GM23338 (cell line): ENCODE measurements at places on chromosomes 4 and X. TPM values are rescaled to one million over a fixed set of nuclear protein-coding genes. Genes with fewer than 3 reads are reported as not detected.

LAGE3 gene
- polyA plus RNA-seq = 76.5 and 84.5 TPM in 2 replicates

GRCh38 chr4:141573678-141574077, 62.7 kb upstream of the IL15 start:
- no peak for DNase-seq
- no peak overlapping the region for H3K27ac ChIP-seq
- no peaks in the 10 kb centered on the region for H3K27me3 ChIP-seq
- H3K4me1 ChIP-seq = no peaks in the 10 kb centered on the region
- no peak overlapping the region for H3K4me3 ChIP-seq

GRCh38 chrX:110327336-110327735, 9.5 kb upstream of the AMMECR1 start:
- H3K27ac ChIP-seq = no peak overlapping the region
- H3K36me3 ChIP-seq = no peaks in the 10 kb centered on the region
- no peak for DNase-seq
- peaks cover 2% of the 10 kb centered on the region; the same call in 1 of the 2 replicates for H3K4me1 ChIP-seq
- no peak overlapping the region for H3K4me3 ChIP-seq
- H3K27me3 ChIP-seq = no peaks in the 10 kb centered on the region

DNA sequence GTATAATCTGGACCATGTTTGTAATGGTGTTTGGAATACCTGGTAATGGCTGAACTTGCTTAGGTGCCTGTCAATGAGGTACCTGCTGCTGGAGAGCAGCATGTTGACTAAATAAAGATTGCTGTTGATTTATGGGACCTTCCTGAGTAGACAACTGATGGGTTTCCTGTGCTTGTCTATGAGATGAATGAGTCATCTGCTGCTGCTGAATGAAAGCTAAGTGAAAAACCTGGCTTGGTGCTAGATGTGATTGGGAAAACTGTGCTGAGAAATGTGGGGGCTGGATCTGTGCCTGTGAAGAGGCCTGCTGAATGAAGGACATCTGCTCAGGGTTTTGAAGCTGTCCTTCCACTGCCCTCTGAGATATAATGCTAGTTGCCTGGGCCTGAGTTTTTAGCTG, 69.6 kb downstream of the WNK3 start:
- no peaks in the 10 kb centered on the region for H3K36me3 ChIP-seq
- H3K4me3 ChIP-seq = no peak overlapping the region
- no peaks in the 10 kb centered on the region for H3K4me1 ChIP-seq
- H3K27me3 ChIP-seq = no peaks in the 10 kb centered on the region
- H3K27ac ChIP-seq = no peak overlapping the region

DNA sequence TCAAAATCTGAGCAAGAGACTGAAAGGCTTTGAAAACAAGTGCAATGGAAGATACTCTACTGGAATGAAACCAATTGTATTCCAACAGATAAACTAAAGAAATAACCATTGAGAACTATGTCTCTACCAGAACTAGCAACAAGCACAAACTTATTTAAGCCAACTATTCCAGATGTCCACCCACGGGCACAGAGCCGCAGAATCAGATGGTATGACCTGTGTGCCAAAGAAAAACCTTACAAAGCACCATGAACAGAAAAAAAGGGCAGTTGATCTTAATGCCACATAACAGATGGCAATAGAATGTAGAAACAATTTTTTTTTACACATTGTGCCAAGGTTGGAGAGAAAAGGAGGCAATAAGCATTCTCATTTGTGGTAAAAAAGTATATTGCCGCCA, 269.3 kb upstream of the ADGRL3 start:
- H3K36me3 ChIP-seq = no peaks in the 10 kb centered on the region
- no peak overlapping the region for H3K27ac ChIP-seq
- DNase-seq = no peak
- H3K27me3 ChIP-seq = no peaks in the 10 kb centered on the region
- H3K4me1 ChIP-seq = no peaks in the 10 kb centered on the region
- no peak overlapping the region for H3K4me3 ChIP-seq

FBXO8 gene
- 5.4 and 5.8 TPM in 2 replicates for polyA plus RNA-seq

DNA sequence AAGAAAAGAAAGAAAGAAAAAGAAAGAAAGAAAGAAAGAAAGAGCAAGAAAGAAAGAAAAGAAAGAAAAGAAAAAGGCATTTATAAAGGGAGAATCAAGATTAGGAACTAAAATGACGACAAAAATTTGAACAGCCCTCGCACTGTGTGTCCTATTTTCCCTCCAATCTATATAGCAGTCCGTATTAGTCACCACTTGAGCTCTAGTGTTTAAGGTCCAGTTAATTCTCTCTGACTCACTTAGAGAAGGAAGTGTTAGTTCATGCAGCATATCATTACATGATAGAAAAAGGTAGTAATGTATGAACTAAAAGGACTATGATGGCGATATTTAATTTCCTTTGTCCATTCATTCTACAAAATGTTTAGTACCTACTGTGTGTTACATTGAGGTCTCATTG, 122.7 kb downstream of the CBLL2 start:
- H3K4me3 ChIP-seq = no peak overlapping the region
- H3K27me3 ChIP-seq = no peaks in the 10 kb centered on the region
- no peak overlapping the region for H3K27ac ChIP-seq
- H3K36me3 ChIP-seq = no peaks in the 10 kb centered on the region
- no peaks in the 10 kb centered on the region for H3K4me1 ChIP-seq
- DNase-seq = no peak

ITM2A gene
- polyA plus RNA-seq = 52.8 and 57.0 TPM in 2 replicates

GPR143 gene
- polyA plus RNA-seq = 7.4 and 9.4 TPM in 2 replicates

GRCh38 chr4:42630908-42631307, 26.0 kb downstream of the ATP8A1 start:
- H3K27me3 ChIP-seq = no peaks in the 10 kb centered on the region
- no peak overlapping the region for H3K4me3 ChIP-seq
- no peak overlapping the region for H3K27ac ChIP-seq
- no peaks in the 10 kb centered on the region for H3K4me1 ChIP-seq
- no peaks in the 10 kb centered on the region for H3K36me3 ChIP-seq

- no peak overlapping the region for H3K4me3 ChIP-seq
- DNase-seq = no peak
- no peaks in the 10 kb centered on the region for H3K4me1 ChIP-seq
These were observed 11.6 kb downstream of the FRMPD4 start for GRCh38 chrX:12149670-12150407.

- H3K27ac ChIP-seq = no peak overlapping the region
- H3K27me3 ChIP-seq = no peaks in the 10 kb centered on the region
- no peaks in the 10 kb centered on the region; the same call in 1 of the 2 replicates for H3K4me1 ChIP-seq
These were observed 269.2 kb downstream of the HNRNPD start for GRCh38 chr4:82104578-82104977.
